ENCODE measurements at places on chromosomes 11 and 22.

- no peak for DNase-seq
These were observed 175.5 kb downstream of the MN1 start for GRCh38 chr22:27625769-27626674.

DNA sequence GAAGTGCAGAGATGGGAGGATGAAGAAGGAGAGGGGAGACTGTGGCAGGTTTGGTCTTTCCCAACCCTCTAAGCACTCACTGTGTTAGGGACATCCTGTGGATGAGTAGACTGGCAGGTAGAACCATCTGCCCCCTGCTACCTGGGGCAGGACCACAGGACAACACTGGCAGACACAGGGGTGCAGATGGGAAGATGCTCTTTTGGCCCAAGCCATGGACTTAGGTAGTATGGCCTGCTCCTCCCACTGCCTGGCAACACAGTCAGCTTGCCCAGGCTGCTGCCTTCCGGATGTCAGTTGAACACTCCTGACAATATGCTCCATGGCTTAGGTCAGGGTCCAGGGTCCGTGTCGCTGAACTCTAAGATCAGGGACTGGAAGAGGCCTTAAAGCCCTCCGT, 140.7 kb upstream of the NAV2 start:
- peak; percentile 65 for DNase-seq

- DNase-seq = no peak
These were observed 473 bp downstream of the TXN2 start for GRCh38 chr22:36480941-36481392.

- no peak for DNase-seq
These were observed 14.3 kb downstream of the PI4KA start for GRCh38 chr22:20844055-20845037.

DNA sequence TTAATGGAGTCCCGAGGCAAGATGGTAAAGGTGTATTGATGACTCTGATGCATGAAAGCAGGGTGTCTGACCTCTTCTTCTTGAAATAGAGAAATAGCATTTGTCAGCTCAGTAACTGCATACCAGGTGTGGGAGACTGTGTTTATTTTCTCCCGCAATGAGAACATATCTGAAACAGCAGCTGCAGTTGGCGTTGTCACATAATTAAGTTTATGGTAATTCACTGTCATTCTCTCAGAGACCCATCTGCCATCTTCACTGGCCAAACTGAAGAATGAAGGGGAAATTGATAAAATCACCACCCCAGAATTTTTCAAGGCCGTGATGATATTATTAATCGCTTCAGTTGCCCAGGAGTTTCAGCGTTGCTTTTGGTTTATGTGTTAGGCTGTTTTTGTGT, 20.1 kb upstream of the MCHR1 start:
- no peak for DNase-seq

DNA sequence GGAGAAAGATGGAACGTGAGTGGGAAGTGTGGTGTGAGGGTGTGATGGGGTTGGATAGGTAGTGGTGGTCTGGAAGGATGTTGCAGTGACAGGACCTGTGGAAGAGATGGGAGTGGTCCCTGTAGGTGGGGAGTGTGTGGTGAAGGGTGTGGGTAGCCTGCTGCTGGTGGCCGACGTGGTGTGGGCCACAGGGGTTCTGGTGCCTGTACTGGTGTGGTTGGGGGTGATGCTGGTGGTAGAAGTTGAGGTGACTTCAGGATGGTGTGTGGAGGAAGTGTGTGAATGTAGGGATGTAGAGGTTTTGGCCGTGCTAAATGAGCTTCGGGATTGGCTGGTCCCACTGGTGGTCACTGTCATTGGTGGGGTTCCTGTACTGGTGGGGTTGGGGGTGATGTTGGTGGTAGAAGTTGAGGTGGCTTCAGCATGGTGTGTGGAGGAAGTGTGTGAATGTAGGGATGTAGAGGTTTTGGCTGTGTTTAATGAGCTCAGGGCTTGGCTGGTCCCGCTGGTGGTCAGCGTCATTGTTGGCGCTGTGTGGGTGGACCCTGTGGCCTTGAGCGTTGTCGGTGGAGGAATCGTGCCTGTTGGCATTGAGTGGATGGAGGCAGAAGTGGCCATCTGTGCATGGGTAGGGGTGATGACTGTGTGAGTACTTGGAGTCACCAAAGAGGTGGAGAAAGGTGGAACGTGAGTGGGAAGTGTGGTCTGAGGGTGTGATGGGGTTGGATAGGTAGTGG, 19.1 kb downstream of the MUC6 start:
- peak; percentile 34 for DNase-seq

DNA sequence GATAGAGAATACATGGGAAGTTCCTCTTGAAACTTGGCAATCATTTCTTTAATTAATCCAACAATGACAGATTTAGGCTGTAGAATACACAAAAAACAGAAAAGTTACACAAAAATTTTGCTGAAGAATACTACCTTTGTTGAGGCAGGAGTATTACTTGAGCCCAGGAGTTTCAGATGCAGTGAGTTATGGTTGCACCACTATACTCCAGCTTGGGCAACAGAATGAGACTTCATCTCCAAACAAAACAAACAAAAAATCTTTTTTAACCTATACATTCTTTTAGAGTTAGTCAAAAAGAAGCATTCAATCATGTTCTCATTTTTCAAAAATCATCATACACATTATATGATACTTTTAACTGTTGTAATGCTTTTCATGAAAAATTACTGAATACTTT, 22.1 kb downstream of the UEVLD start:
- no peak for DNase-seq

- peak; percentile 68 for DNase-seq
These were observed 24.9 kb downstream of the COMMD9 start for GRCh38 chr11:36264011-36264972.

GRCh38 chr11:73804712-73805111, 17.0 kb downstream of the MRPL48 start:
- DNase-seq = no peak

DNA sequence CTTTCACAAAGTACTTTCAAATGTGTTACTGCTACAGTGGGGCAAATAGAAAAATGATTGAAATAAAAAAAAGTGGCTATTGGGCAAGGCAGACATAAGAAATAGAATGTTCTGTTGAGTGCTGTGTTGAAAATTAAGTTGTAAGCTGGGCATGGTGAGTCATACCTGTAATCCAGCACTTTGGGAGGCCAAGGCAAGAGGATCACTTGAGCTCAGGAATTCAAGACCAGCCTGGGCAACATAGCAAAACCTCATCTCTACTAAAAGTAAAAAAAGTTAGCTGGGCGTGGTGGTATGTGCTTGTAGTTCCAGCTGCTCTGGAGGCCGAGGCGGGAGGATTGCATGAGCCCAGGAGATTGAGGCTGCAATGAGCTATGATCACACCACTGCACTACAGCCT, 26.9 kb upstream of the LDHA start:
- DNase-seq = no peak

DNA sequence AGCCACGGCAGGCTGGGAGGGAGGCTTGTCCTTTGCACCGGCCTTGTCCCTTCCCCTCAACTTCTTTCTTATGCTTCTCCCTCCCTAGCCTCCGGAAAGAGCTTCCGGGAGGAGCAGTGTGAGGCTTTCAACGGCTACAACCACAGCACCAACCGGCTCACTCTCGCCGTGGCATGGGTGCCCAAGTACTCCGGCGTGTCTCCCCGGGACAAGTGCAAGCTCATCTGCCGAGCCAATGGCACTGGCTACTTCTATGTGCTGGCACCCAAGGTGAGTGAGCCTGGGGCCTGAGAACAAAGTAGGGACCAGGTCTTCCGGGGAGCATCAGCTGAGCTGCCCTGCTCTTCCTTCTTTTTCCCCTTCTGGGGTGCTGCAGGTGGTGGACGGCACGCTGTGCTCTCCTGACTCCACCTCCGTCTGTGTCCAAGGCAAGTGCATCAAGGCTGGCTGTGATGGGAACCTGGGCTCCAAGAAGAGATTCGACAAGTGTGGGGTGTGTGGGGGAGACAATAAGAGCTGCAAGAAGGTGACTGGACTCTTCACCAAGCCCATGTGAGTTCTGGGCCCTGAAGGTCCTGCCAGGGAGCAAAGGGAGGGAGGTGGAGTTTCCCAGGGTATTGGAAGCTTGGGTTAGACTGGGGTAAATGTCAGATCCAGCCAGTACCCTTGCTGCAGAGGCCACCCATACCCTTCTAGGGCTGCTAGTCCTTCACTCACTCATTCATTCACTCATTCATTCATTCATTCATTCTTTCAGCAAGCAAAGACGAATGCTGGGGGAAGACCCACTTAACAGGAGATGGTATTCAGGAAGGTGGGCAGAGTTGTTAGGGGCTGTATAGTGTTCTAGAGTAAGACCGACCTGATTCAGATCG, 22.6 kb downstream of the ADAMTS15 start:
- DNase-seq = peak; percentile 52

DNA sequence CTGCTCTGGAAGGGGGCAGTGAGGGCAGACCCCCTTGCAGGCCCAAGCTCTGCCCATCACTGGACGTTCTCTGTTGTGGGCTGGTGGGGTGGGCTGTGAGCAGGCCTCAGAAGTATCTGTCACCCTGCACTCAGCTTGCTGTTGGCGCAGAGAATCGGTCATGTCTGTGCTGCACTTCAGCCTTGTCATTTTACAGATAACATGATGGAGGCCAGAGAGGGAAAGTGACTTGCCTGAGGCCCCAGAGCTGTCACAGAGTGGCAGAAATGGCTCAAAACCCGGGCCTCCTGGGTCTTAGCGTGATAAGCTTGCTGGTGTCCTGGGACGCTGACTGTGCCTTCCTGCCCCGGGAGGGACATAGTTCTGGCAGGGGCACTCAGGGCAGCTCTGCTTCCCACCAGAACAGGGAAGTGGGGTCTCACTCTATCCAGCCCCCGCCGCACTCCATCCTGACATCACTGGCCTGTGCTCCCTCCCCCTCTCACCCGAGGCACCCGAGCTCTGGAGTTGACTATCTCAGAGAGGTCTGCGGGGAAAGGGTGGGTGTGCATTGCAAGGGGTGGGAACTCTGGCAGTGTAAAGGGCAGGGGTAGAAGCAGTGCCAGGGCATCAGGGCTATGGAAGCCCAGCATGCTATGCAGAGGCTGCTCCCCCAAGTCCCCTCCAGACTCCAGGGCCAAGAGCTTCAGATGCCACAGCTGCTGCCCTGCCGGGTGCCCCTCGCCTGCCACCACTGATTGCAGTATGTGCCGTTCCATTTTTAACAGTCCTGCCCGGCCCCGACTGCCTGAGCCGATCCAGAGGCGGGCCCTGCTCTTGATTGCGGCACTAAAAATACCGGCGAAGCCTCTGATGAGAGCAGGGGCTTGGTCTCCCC, 50.4 kb upstream of the NECTIN1 start:
- DNase-seq = no peak

- no peak for DNase-seq
These were observed 11.2 kb upstream of the UPK3A start for GRCh38 chr22:45273452-45274075.

GRCh38 chr11:1879941-1880720, 11.6 kb downstream of the PRR33 start:
- DNase-seq = peak; percentile 94

GRCh38 chr11:72015511-72016061, 16.9 kb downstream of the IL18BP start:
- no peak for DNase-seq

DNA sequence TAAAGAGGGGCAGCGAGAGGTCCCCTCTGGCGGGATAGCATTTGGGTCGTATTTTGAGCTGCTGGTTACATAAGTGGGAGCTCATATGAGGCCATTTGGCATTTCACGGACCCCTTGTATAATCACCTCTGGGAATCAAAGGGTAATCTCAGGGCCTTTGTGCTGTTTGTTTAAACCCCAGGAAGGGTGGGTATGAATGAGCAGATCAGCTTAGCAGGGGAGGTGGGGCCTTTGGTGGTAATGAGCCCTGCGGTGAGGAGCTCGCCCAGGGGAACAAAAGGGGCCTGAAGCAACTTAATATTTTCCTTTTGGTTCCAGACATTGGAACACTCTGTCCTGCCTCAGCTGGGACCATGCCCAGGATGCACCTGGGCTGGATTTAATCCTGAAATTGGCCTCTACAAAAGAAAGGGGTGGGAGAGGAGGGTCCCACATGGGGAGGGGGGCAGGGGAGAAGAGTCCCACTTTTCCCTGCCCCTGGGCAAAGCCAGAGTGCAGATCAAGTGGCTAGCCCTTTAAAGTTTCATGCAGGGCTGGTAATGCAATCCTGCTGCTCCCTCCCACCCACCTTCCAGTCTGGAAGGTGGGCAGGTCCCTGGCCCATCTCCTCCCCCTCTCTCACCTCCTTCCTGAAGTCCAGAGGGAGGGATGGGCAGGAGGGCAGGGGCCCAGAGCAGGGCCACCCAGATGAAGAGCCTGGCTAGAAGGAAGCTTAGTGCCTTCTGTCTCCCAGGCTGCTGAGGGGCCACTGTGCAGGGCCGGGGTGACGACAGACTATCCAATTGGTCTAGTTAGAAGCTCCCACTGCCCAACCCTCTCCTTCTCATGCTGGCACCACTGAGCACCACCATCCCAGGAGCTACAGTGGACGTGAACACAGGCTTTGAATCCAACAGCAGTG, 10.5 kb downstream of the TSKU start:
- peak; percentile 82 for DNase-seq

DNA sequence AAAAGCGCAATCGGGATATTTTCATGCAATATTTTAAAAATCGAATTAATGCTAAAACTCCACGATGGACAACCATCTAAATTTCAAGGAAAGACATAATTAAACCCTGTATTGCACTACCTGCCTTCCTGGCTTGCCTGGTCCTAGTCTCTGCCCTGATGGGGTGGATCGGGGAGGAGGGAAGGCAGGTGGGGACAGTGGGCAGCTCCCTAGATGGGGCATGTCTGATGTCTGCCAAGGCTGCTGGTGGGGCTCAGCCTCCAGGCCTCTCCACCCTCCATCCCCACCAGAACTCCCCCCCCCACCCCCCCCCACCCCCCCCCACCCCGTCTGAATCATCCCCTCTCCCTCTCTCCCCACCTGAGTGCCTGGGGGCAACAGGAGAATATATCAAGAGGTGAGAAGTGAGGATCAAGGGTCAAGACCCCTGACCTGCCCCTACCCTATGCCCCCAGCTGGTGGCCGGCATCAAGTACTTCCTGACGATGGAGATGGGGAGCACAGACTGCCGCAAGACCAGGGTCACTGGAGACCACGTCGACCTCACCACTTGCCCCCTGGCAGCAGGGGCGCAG, 650 bp downstream of the CST6 start:
- DNase-seq = no peak

- no peak for DNase-seq
These were observed 23.8 kb downstream of the SLC6A5 start for GRCh38 chr11:20623252-20623651.

DNA sequence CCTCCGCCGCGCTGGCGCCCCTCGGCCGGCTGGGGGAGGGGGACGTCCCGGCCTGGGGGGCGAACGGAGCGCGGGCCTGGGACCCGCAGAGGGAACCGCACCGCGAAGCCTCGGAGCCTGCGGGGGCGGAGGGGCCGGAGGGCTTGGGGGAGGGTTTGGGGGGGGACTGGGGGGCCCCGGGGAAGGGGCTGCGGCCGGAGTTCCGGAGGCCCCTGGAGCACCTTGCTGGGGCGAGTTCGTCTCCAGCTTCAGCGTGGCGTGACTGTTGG, 261 bp upstream of the SCT start:
- DNase-seq = no peak

- DNase-seq = no peak
These were observed 11.8 kb upstream of the CD59 start for GRCh38 chr11:33747979-33748378.

- no peak for DNase-seq
These were observed 161.4 kb downstream of the SWAP70 start for GRCh38 chr11:9825315-9825714.

- DNase-seq = no peak
These were observed 8.2 kb downstream of the RRP7A start for GRCh38 chr22:42511401-42511891.

All from lower leg skin (tissue), 4 donors.